ENCODE measurements at places on chromosomes 16 and 17.

GRCh38 chr17:28661635-28662526, at the start of the genes SDF2 and SUPT6H:
Gene SDF2, minus strand, starts transcription at chr17:28661906. Its CDS starts 30 bp downstream, at chr17:28661876.
Gene SUPT6H, plus strand, starts transcription at chr17:28662205. Its CDS starts 11,197 bp downstream, at chr17:28673402.
- peak; percentile 95 for DNase-seq

GRCh38 chr17:258906-259305, 77.5 kb upstream of the DOC2B start:
- DNase-seq, result no peak

DNA sequence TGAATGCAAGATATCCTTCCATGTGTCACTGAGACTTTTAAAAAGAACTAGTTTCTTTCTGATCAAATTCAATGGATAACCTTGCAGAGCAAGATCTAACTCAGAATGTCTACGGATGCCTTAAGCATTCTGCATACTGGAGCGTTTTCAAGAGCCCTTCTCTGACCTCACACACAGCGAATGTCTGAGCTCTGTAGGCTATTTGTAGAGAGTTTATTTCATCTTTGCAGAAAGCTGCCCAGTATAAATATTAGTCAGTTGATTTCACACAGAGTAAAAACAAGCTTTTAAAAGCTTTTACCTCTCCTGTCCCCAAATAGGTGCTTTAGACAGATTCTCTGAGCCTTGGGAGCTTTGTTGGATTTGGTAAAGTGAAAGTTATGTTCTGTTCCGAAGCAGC, 165.0 kb downstream of the RBFOX1 start:
- DNase-seq, result no peak

DNA sequence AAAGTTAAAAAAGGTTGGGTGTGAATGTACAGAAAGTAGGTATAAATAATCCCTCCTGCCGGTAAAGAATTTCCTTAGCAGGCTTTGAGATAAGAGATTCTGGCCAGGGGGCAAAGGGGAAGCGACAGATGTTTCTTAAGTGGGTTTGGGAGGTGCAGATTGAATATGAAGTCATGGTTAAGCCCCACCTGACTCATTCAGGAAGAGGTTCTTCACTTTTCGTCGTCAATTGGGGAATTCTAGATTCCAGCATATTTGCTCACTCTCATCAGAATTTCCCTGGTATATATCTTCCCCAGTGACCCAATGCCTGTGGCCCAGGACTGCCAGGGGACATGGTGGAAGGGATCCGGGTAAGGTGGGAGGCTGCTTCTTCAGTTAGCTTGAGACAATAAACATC, 127.8 kb downstream of the CPPED1 start:
- peak; percentile 4 for DNase-seq

- DNase-seq, result no peak
Observed at GRCh38 chr17:7613769-7614424, 800 bp downstream of the FXR2 start.

GRCh38 chr16:69926241-69926640, 24.9 kb upstream of the CLEC18A start:
- no peak for DNase-seq

GRCh38 chr16:4911970-4912386, 25.0 kb downstream of the PPL start:
- no peak for DNase-seq

GRCh38 chr16:53378138-53378537, 56.1 kb upstream of the RBL2 start:
- no peak for DNase-seq

All from suppressor macrophage (primary cell).